ENCODE measurements at places on chromosomes 16 and 17.

GRCh38 chr16:4323845-4324488 is 8.1 kb downstream of the GLIS2 start:
- DNase-seq, result peak; percentile 79

- DNase-seq, result no peak
Observed at GRCh38 chr17:15662681-15663080, 21.4 kb downstream of the TRIM16 start.

DNA sequence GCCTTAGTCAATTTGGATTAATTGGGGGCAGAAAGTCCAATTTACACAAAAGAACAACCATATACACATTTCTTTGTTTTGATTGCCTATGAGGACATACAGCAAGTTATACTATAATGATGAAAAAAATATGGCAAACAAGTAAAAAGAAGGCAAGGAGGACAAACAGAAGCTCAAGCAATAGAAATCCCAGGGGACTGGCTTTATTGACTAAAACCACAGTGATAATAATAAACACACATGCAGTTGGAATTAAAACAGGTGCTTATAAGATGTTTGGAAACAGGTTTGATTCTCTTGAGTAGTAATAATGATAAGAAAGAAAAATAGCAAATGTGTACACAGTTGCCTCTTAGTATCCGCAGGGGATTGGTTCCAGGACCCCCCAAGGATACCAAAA is 176.4 kb downstream of the SHISA9 start:
- DNase-seq, result no peak

GRCh38 chr17:16971458-16972338 is at the start of gene TNFRSF13B:
TNFRSF13B (minus strand) TSS chr17:16972118; CDS start chr17:16972075, 43 bp downstream.
- DNase-seq, result no peak

- no peak for DNase-seq
Observed at GRCh38 chr16:79257953-79258490, 342.5 kb downstream of the MAF start.

DNA sequence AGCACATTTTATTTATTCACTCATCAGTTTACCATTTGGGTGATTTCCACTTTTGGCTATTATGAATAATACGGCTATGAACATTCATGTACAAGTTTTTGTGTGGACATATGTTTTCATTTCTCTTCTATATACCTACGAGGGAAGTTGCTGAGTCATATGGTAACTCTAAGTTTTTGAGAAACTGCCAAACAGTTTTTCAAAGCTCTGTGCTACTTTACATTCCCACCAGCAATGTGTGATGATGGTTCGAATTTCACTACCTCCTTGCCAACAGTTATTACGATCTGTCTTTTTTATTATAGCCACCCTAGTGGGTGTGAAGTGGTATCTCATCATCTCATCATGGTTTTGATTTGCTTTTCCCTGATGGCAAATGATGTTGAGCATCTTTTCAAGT is 63.7 kb upstream of the MRTFB start:
- DNase-seq, result no peak

- DNase-seq, result no peak
Observed at GRCh38 chr17:76198702-76199101, 41.6 kb downstream of the RNF157 start.

- no peak for DNase-seq
Observed at GRCh38 chr17:37598145-37598544, 11.1 kb downstream of the SYNRG start.

DNA sequence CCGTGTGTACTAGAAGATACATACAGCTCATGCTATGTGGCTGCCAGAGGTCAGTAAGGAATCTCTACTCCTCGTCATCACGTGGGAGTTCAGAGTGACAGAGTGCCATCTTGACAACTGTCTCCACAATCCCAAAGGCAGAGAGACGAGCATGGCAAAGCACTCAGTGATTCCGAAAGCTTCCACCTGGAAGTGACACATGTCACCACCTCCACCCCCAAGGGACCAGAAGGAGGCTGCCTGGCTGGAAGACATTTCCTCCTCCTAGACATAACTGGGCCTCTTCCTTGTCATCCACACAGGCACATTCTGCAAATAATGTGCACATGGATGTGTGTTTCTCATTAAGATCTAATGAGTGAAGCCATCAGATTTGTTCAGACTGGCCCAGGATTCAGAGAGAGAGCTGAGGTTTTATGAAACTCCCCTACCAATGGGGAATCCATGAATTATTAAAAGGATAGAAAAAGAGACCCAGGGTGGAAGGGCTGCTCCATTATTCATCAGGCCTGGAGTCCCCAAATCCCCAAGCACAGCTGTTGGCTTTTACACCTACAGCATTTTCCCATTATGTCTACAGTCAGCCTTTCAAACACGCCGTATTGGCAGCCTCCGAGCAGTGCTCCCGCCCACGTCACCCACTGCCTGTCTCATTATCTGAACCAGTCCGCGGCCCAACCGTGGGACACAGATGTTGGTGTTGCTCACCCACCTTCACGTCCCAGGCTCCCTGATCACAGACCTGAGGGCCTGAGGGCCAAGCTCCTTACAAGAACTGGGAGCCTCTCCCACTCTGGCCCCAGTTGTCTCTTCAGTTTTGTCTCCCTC is 3.3 kb upstream of the CACNG5 start:
- DNase-seq, result peak; percentile 49

DNA sequence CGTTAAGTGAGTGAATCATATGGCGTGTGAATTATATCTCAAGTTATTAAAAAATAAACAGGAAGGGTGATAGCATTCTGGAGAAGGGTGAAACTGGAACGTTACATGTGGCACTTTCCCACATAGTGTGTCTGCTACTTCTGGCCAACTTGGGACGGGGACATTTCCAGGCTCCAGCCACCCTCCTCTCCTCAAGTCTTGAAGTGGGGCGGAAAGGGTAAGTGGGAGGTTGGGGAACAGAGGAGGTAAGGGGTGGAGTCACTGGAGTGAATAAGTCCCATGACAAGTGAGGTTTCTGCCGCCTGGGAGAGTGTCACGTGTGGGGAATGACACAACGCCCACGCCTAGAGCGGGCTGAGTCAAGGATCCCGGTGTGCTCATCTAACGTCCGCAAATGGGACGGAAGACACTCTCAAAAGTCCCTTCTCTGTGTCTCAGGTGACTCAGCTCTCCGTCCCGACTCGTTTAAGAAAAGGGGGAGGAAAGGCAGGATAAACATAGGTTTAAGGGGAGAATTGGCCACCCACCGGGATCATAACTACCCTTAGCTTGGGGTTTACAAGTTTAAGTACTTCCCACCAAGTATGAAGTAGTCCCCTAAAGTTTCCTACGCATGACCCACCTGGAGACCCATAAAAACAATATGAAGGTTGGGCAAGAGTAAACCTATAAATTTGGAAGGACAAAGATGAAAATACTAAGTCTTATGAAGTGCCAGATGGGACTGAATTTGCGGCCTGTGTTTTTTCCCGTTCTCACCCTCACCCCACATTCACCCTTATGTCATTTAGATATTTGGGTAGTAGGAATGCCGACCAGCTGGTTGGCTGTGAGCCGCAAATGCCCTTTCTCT is 1.2 kb upstream of the SPAG9 start:
- DNase-seq, result peak; percentile 55

GRCh38 chr17:40086150-40087044 is 14.0 kb downstream of the NR1D1 start:
- DNase-seq, result peak; percentile 92

DNA sequence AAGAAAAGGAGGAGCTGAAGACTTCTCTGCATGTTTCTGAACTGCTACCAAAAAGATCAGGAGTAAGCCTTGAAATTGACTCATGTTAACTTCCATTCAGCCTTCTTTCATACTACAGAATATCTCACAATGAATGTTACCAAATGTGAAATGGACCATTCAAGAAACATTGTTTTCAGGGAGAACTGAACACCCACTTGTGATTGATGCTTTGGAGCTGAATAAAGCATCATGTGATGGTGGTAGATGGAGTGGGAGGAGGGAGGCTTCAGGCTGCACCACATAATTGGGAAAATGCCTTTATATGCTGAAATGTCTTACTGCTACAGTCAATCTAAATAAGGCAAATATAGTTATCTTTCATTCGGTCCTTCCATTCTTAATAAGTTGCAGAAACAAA is 127.8 kb downstream of the CDH8 start:
- DNase-seq, result no peak

DNA sequence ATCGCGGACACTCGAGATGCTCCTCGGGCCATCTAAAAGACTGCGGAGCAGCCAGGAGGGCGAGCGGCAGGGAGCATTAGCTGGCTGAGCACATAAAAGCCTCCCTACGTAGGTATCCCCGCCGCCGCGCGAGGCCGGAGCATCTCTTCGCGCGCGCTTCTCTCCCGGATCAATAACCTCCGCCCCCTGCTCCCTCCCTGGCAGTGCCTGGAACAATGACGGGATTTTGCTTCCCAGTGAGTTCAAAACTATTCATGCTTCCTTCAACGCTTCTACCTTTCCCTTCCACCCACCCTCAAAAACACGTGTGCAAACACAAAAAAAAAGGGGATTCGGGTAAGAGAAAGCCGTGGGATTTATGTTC is 984 bp downstream of the CENPV start:
- peak; percentile 79 for DNase-seq

DNA sequence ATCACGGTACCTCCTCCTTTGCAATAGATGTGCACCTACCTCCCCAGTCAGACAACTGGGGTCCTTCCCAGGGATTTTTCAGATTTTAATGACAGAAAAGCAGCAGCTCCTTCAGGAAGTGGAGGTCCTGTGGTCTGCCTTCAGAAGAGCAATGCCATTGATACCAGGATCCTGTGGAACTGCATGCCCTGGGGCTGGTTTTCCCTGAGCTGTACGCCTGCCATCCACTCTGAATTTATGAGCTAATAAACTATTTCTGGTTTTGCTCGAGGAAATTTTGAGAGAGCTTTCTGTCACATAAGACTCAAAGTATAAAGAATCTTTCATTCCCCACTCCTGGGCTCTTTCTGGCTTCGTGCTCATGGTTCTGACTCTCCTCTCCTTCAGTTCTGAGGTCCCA is 10.0 kb upstream of the CCL23 start:
- no peak for DNase-seq

DNA sequence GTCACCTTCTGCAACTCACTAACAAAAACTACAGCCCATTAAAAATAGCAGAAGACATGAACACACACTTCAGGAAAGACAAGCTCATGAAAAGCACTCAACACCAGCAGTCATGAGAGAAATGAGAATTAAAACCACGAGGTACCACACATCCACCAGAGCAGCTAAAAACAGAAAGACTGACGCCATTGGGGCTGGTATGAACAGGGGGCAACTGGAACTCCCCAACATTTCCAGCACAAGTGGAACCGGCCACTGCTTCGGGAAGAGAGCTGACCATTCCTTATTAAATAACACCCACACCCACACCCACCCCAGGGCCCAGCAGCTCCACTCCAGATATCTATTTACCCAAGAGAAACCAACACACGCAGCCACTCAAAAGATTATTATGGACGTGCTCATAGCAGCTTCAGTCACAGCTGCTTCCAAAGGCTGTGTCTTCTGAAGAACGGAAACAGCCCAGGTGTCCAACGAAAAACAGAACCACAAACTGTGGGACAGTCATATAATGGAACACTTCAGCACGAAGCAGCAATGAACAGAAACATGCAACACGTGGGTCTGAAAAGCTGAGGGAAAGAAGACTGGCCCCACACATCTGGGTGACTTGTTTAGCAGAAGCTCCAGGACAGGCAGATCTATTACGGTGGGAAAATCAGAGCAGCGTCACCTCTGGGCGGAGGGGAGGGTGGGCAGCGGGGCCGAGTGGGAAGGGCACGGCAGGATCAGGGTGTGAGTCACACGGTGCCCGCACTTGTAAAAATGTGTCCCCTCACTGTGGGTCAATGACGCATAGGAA is 41.1 kb downstream of the KLHDC4 start:
- no peak for DNase-seq

DNA sequence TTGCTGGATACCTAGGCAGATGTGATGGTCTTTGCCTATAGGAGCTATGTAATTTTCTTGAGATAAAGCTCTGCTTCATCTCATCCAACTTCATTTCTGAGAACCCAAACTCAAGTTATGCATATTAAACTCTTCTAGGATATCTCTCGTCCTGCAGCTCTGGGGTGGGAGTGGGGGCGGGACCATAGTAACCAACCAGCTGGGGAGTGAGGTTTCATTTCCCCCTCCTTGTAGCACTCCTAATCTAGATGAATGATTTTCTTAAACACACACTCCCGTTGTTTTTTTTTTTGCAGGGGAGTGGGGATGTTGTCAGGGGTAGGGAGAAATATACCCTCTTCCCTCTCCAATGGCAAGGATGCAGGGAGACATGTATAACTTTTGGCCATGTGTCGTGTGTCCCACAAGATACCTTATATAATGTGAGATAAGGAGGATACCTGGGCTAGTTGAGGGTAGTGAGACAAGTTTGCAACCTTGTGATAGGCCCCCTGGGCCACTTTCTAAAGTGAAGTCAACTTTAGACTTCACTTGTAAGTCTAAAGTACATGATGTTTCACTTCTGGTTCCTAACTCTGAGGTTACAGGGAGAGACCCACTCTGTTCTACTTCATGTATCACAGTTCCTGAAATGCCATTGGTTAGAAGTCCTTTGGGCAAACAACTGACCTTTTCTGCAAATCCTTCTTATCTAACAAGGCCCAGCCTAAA is 10.5 kb upstream of the HEATR6 start:
- DNase-seq, result no peak

DNA sequence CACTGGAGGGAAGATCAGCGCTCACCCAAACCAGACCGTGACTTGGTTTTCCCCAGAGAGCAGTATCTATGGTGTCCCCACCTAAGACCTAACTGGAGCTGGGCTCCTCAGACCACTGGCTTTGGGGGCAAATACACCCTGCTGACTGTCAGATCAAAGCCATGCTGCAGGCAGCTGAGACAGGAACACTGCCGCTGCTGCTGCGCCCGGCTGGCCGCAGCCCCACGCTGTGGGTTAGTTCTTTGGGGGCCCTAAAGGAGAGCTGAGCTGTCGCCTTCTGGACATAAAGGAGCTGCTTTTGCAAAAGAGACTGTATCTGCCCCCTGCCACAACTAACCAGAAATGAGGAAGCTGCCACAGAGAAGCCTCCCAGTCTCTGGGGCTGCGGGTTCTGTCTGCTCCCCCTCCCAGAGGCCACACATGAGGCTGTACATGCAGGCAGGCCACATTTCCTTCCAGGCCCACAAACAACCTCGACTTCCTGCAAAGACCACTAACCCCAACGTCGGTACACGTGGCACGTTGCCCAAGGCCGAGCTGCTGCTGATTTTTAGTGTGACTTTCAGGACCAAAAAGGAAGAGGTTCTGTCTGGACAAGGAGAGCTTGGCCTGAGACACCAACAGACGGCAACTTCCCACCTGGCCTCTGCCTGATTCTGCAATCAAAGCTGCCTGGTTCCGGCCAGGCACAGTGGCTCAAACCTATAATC is 18.2 kb upstream of the ABR start:
- DNase-seq, result no peak

Measured in SK-N-SH (cell line).